ENCODE measurements at places on chromosomes 16 and 17.
A peak's percentile ranks its signal among the peaks of the same experiment; 100 is the strongest.

- no peak for DNase-seq
Observed at GRCh38 chr17:7823581-7824001, 10.4 kb upstream of the KDM6B start.

DNA sequence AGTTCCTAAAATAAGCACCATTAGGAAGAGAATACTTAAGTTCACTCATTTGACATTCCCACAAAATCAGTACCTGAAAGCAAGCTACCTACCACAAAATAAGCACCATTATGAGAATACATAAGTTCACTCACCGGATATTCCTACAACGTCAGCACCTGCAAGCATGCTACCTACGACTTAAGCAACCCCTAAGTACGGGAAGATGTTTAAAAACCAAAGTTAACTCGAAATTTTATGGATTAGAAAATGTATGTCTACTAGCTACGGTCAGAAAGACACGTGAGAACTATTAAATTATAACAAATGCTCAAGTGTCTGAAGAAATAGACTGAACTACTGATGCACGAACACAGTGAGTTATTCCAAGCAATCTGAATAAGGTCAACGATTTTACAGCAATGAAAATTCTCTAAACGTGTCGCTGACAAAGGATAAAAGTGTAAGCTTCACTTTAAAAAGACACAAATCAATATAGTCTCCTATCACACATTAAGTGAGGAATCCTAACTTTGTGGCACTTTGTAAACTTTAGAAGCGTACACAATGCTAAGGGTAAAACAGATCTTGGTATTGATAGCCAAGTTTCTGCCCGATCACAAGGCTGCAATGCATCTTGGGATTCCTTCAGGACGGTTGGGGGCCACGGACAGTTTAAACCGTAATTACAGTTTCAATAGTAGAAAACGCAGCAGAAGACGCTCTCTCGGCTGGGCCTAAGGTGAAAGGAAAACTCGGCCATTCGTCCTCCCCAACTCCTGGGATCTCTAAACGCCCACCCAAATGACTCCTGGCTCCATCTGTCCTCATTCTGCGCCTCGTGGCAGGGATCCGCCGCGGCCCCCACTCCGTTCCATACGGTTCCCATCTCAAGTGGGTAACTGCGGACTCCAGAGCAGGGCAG lies 1.3 kb downstream of the GSPT1 start:
- DNase-seq = peak; percentile 35

DNA sequence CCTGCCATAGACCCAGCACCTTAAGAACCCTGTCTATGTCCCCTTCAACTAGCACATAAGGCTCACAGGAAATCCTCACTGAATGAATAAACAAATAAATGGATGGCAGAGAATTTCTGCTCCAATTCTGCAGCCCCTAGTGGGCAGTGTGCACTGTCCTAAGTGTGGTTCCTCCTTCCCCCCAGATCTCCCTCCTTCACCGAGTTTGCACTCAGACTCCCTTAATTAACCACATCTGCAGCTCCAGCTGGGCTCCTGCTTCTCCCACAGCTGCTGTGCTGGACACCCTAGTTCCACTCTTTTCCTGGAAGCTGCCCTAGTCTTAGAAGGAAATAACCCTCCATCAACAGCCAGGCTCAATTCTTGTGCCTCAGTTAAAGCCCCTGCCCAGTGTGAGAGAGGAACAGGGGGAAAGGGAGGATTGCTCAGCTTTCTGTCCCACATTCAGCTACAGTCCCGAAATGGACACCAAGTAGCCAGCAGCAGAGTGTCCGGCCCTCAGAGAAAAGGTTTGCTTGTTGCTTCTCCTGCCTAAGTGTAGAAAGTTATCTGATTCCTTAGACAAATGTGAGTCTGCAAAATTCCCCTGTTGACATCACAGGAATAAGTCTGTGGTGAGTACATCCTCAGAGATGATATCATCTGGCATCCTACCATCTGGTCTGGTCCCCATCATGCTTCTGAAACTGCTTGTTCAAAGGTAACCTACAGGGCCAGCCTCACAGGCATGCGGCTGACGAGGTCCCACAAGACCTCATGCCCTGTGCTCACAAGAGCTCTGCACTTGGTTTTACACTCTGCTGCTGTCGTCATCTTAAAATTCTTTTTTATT lies 12.3 kb downstream of the LRRC3C start:
- peak; percentile 71 for DNase-seq

DNA sequence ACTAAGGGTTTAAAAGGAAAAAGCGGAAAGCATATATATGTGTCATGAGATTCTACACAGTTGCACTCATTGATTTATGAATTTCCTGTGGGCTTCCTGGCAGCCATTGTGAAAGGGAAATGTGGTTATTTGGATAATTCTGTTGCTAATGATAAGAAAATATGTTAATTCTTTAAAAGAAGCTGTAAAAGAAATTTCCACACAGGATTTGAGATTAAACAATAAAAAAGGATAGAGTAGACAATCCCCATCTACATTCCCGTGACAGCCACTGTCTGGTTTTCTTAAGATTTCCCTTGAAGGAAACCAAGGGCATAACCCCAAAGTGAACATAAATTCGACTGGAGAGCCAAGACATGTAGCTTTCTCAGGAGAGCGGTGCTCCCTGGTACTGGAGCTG lies 397.5 kb downstream of the CPPED1 start:
- DNase-seq = no peak

DNA sequence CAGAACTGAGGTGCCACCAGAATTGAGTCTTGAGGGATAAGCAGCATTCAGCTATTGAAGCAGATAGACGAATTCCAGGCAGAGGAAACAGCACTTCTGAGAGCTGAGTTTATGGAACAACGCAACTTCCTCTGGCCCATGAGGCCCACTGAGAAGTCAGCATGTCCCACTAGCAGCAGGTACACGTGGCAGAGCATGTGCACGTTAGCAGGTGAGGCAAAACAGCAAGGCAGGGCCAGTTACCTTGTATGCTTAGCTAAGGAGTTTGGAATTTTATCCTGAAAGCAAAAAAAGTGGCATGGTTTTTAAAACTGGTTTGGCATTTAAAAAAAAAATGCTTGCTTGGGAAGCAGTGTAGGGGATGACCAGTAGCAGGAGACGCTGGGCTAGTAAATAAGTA lies 305.6 kb downstream of the CPPED1 start:
- no peak for DNase-seq

GRCh38 chr16:52318302-52319009 lies 228.5 kb downstream of the TOX3 start:
- no peak for DNase-seq
